ENCODE measurements at places on chromosomes 12 and 14.
A peak's percentile ranks its signal among the peaks of the same experiment; 100 is the strongest.

DNA sequence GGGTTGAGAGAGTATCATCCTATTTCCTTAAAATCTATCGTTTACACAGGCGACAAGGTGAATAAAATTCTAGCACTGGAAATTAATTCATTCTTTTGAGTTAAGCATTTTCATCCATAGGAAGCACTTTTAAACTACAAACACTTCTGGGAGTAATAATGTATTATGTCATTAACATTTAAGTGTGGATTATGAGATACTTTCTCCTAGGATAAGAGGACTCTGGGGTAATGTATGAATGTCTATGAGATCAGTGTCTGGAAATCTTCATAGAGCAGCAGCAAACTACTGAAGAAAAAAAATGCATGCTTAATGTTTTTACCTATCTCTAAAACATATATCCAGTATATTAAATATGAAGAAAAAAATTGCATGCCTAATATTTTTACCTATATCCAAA, 86.9 kb downstream of the EPS8 start:
- no peak for DNase-seq

GRCh38 chr14:91205459-91205858, 39.0 kb downstream of the GPR68 start:
- no peak for DNase-seq

DNA sequence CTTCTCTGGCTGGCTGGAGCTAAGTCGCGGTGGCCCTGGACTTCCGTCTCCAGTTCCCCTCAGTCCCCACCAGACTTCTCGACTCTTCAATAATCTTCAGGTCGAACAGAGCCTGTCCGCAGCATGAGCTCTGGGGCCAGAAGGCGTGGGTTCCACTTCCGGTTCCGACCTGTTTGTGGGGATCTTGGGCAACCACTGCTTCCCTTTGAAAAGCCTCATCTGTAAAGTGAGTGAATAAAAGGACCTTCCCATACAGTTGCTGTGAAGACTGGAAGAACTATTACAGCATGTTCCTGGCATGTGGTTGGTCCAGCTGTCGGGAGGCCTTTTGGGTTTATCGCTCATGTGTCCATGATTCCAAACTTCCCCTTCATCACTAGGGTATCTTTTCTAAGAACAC, 19.4 kb downstream of the ADGRD1 start:
- DNase-seq: no peak

GRCh38 chr12:54028314-54029201, at the start of gene HOXC6:
HOXC6 (plus strand) TSS chr12:54028440; CDS start chr12:54028522, 82 bp downstream.
- peak; percentile 69 for DNase-seq

GRCh38 chr14:45177076-45177475, 41.3 kb downstream of the FANCM start:
- no peak for DNase-seq

GRCh38 chr12:105048315-105048714, 35.9 kb downstream of the ALDH1L2 start:
- no peak for DNase-seq

- no peak for DNase-seq
These were observed 6.6 kb upstream of the ADGRD1 start for GRCh38 chr12:130947028-130947613.

- peak; percentile 68 for DNase-seq
These were observed 64.1 kb upstream of the HIF1A start for GRCh38 chr14:61631045-61631687.

DNA sequence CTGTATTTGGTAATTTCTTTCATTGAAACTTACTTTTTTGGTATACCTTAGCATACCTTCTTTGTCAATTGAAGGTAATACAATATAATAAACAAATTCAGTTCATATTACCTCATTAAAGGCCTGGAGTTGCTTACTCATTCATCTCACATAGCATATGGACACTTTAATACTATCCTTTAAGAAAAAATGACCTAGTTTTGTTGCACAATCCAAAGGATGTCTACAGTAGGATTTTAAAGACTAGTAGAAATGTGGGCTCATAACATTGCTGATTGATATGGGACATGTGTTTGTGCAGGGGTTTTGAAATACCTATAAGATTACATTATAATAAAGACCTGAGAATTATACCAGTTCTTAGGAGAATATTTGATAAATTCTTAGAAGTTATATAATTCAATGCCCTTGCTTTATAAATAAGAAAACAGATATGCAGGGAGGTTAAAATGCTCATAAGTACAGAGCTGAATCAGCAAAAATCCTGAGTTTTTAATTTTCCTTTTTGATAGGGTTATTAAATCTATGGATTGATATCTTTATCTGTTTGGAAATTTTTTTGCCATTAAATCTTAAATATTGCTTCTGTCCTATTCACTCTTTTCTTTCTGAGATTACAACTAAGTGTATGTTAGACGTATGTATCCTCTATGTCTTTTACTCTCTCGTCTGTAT, 352.1 kb downstream of the ATP23 start:
- DNase-seq: no peak

GRCh38 chr12:2692080-2692479, 102.7 kb upstream of the FKBP4 start:
- DNase-seq: no peak

DNA sequence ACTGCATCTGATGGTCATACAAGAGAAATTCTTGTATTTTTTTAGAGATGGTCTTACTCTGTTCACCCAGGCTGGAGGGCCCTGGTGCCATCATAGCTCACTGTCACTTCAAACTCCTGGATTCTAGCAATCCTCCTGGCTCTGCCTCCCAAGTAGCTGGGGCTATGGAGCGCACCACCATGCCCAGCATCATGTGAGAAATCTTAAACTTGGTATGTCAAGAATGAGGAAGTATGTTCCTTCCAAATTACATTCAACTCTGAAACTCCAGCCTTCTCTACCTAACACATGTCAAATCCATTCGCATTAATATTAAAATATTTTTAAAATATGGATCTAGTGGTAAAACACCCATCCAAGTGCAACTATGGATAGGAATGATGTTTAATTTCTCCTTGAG, 27.5 kb upstream of the CDKN3 start:
- DNase-seq: no peak

DNA sequence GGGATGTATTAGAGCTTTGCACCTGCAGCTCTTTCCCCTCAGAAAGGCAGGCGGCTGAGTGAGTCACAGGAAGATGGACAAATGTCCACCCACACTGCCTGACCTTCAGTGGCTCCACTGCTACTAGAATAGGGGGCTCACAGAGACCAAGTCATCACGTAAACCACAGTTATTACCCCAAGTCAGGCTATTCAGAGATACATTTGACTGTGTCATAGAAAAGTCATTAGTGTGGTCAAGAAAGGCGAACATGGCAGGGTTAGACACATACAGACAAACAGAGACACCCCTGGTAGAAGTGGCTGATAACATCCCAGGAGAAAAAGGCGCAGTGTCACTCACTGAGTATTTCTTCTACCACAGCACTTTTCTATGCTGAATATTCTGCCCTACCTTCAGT, 36.0 kb downstream of the GCH1 start:
- DNase-seq: no peak

GRCh38 chr12:128820253-128820652, 3.5 kb downstream of the SLC15A4 start:
- no peak for DNase-seq

- DNase-seq: peak; percentile 44
These were observed 678.2 kb downstream of the NRXN3 start for GRCh38 chr14:78848234-78848820.

DNA sequence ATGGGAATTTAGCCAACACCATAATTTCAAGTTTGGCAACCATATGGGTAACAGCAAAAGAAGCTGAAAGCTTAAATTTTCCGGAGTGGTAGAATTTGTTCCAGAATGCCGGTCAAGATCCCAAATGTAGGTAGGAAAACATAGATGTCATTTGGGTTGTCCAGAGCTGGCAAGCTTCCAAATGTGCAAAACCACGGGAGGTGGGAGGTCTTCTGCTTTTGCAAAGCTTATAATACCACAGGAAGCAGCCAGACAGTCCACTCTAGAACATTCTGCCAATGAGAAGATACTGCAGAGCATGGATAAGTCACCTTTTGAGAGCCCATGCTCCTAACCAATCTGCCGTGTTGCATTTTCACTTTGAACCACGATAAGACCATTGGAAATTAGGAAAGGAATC, 26.4 kb upstream of the BATF start:
- peak; percentile 35 for DNase-seq

- peak; percentile 78 for DNase-seq
These were observed 62.7 kb downstream of the RASSF3 start for GRCh38 chr12:64672925-64673409.

DNA sequence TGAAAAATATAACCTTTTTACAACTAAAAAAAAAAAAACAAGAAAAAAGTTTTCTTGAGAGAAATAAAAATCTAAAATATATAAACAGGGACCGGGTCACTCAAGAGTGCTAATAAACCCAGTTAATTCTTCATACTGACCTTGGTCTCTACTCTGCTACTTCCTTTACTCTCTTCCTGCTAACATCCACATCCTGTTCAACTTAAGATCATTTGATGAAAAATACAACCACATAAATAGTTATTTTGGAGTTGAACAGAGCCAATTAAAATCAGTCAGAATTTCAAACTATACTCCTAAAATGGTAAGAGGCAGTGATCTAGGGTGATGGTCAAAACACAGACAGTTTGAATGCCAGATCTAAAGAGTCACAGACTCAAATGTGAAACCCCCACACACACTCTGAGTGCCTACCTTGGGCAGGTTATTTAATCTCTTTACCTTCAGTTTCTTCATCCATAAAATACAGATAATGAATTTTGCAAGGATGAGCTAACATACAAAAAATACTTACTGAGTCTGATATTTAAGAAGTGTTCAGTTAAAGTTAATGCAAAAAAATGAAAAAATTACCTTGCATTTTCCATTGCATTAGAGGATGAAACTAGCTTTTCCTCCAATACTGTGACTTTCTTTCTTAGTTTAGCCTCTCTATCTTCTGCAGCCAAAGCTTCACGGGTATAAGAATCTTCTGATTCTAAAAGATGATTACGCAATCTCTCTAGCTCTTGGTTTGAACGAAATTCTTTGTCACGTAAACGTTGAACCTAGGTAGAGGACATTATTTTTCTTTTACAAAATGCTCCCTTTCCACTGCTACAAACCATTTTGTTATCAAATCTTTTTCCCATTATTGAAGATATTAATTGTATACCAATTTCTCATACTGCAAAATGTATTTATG, 40.9 kb downstream of the TRIP11 start:
- no peak for DNase-seq

GRCh38 chr12:16613199-16613598, 7.2 kb upstream of the LMO3 start:
- no peak for DNase-seq

- no peak for DNase-seq
These were observed 50.4 kb downstream of the LRP6 start for GRCh38 chr12:12216349-12217017.

DNA sequence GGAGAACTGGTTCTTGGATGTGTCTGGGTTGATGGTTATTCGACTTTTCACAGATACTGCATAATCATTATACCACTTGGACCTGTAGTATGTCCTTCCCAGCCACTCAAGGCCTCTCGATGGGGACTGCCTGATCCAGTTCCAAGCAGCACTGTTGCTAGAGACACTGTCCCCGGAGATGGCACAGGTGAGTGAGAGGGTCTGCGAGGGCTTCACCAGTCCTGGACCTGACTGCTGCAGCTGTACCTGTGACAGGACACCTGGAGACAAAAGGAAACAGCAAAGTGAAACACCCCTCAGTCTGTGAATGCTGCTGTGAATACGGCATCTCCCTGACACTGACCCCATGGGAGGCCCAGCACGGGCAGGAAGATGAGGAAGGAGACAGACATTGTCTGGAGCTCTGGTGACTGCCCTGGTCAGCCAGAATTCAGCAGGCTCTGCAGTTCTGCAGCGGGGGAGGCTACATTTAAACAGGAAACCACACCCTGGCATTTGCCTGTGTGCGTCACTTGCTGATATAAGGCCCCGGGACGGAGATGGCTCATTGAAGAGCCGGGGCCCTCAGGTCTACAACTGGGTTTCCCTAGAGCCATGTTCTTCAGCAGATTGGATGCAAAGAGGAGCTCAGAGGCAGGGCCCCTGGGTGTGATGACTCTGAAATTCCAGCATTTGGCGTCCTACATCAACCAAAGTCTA, 413.6 kb downstream of the TMEM121 start:
- no peak for DNase-seq

GRCh38 chr14:95227279-95227860, 70.0 kb upstream of the DICER1 start:
- DNase-seq: peak; percentile 95

DNA sequence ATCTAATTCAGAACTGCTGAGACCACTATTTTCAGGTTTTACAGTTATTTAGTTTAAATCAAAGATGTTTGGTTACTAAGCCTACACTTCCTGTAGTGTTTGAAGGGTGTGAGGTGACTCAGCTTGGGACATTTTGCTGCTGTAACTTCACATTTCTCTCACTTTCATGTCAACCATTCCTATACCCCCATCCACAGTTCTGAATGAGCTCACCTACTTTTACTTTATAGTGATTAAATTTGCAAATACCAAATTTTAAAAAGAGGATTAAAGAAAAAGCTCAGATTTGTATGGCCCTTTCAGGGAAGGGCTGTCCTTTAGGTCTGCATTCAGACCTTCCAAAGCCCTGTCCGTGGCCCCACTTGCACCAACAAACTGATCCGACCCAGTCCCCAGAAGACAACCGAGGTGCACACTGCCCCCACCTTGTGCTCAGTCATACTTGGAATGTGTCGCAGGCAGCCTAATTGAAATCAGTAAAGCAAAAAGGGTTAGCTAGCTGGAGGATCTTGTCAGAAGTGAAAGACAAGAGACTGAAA, 174.4 kb downstream of the MON2 start:
- DNase-seq: no peak

DNA sequence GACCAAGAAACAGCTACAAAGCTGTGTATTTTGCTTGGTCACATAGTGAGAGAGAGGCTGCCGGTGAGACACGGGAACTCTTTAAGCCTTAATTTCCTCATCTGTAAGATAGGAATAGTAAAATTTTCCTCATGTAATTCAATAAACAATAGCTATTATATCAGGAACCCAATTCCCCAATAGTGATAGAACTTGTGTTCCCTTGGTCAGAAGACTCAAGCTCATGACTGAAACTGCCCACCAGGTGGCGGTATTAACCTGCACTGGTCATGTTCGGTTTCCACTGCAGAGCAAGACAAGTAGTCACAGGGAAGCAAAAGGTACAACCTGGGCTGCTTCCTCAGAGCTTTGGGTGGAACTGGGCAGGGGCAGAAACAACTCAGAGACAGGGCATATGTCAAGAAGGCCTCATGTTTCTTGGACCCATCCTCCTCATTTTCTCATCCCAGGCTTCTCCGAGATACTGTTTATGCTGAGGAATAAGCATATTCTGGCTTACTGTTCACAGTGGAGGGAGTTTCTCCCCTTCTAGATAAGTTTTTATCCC, 4.2 kb upstream of the AJUBA start:
- DNase-seq: peak; percentile 69
